Hematopoietic multipotent progenitor cell treated with erythropoietin and hydrocortisone succinate and interleukin-3 and kit ligand, for 17 days (in vitro differentiated cells): ENCODE measurements at places on chromosomes 4 and X.

GRCh38 chrX:46967547-46967946, 55.3 kb downstream of the JADE3 start:
- DNase-seq = no peak

DNA sequence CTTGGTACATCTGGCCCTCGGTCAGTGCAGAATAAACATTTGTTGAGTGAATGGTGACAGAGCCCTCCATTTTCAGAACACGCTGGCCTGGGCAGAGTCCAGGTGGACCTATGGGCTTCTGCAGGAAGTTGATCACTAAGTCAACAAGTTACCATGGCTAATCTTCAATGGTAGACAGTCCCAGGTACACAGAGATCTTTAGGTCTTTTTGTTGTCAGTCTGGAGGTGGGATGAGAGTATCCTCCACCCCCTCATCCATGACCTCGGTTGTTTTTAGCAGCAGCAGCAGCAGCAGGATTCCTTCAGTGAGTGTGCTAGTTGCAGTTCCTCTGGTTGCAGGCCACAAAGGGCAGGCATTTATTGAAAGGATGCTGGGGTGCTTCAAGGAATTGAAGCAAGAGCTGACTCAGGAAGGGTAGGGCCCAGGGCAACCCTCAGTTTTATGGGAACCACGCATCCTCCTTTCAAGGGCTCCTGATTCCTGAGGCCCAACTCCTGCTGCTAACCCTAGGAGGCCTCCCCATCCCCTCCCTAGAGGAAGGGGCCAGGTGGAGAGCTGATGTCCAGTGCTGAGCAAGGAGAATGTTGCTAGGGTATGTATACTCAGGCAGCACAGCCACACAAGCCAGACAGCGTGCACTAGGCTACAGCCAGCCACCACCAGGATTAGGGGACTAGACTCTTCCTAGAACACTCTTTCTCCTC, 1.7 kb upstream of the USP27X start:
- no peak for DNase-seq

- DNase-seq = no peak
Measured at GRCh38 chrX:22338740-22339139, 66.0 kb downstream of the CBLL2 start.

DNA sequence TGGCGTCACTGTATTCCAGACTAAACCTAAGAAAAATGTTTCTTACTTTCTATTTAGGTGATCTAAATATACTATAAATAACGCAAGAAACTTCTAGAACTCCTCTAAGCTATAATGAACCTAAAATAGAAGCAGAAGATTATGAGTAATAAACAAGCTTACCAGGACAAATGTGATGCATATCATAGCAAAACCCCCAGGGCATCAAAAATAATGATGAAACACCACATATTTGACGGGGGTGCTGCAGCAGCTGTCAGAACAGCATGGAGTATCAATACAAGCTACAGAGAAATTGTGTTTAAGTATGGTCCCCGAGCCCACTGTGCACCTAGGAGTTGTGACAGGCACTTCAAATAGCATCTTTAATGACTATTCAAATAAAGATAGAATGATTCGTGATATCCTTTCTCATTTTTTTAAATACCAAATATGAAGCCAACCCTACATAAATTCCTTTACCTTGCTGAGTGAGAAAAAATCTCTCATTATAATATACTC, 337.3 kb downstream of the CENPC start:
- no peak for DNase-seq

- DNase-seq = no peak
Measured at GRCh38 chr4:106426069-106426468, 57.5 kb upstream of the GIMD1 start.

DNA sequence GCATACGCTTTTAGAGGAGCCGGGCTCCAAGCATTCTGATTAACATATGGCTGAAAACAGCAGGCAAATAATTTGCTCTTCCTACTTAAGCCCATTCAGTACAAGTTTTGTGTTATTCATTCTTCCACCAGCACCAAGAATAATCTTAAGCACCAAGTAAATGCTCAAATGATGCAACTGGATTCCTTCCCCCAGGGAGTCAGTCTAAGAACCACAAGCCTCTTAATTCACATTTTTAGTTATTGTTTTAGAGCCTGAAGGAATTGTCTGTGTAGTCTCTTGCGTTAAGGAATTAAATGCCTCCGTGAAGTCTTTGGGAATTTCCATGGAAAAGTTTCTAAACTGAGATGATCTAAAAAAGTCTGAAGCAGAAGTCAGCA, 61.5 kb upstream of the MAGEB2 start:
- DNase-seq = no peak

DNA sequence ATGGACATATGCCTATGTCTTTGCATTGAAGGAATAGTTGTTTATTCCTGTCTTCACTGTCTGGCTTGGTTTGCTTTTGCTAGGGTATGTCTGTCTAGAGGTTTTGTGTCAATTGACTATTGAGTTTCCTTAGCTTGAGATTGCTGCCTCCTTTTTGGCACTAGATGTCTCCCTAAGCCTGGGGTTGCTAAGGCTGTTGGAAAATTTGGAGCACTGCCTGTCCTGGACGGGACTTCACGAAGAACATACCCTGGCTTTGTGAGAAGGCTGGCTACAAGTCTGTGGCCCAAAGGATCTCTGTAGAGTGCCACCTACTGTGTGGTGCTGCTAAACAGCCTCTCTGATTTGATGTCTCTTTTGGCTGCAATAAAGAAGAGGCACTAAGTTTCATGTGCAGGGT, 183.8 kb upstream of the NUDT10 start:
- no peak for DNase-seq

- DNase-seq = no peak
Measured at GRCh38 chr4:1819816-1820215, 26.7 kb downstream of the FGFR3 start.

- DNase-seq = no peak
Measured at GRCh38 chr4:12701384-12701783, 782.8 kb downstream of the RAB28 start.

- no peak for DNase-seq
Measured at GRCh38 chr4:107826421-107826980, 1.8 kb downstream of the SGMS2 start.

DNA sequence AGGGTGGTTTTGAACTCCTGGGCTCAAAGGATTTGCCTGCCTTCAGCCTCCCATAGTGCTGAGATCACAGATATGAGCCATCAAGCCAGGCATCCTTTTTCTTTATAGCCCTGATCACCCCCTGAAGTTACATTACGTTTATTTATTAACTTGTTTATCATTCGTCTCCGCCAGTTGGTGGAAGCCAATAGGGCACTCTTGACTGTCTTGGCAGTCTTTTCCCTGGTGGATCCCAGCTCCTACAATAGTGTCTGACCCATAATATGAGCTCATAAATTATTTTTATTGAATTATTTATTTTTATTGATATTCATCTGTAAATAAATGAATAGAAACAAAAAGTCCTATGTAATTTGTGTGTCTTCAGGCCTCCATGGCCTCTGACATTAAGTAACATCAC, 484.3 kb upstream of the FAT1 start:
- DNase-seq = no peak

DNA sequence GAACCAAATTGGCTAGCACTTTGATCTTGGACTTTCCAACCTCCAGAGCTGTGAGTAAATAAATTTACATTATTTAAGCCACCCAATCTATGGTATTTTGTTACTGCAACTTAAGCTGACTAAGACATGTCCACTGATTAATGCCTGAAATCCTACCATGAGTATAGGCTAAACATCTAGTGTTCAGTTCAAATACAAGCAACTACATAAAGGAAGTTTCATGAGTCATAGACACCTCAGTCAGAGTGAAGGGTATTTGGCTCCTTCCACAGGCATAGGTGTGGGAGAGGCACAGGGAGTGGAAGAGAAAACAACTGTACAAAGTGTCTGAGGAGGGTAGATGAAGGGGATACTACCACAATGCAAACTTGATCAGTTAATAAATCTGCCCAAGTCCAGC, 35.5 kb upstream of the PCDH19 start:
- no peak for DNase-seq

DNA sequence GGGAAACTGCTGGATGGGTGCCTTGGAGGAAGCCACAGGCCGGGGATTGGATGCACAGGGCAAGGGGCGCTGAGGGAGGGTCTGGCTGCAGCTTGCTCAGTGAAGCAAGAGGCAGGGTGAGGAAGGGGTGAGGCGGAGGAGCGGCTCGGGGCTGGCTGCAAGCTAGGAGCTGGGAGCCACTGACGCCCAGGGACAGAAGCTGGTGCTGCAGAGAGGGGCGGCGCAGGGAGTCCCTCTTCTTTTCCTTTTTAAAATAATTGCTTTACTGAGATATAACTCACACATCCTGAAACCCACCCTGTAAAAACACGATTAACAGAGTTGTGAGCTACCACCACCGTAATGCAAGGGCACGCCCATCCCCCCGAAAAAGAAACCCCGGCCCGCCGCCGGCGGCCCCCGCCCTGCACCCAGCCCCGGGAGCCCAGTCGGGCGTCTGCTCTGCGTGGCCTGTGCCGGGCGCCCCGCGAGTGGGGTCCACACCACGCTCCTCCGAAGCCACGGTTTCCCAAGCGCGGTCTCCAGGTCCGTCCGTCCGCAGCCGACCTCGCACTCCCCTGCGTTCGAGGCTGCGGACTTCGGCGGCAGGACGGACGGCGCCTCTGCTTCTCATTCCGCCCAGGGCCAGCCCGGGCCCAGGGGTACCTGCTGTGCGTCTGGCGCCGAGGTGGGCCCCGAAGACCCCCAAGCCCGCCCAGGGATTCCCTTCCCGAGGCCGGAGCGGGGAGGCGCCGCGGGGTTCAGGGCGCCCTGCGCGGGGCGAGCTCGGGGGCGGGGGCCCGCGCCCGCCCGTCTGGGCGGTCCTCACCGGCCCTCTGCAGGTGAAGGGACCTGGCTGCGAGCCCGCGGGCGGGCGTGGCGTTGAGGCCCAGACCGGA, 866 bp upstream of the UVSSA start:
- peak; percentile 10 for DNase-seq

GRCh38 chr4:124396333-124396732, 316.2 kb downstream of the ANKRD50 start:
- no peak for DNase-seq

DNA sequence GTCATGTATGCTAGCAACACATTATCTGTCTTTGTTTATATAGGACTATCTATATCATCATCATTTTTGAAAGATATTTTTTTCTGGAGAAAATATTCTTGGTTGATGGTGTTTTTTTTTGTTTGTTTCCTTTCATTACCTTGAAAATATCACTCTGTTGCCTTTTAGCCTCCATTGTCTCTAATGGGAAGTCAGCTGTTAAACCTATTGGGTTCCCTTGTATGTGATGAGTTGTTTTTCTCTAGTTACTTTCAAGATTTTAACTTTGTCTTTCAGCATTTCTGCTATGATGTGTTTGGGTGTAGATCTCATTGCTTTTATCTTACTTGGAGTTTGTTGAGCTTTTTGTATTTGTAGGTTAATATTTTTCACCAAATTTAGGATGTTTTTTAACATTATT, 124.4 kb downstream of the EDA start:
- no peak for DNase-seq

- DNase-seq = no peak
Measured at GRCh38 chr4:8754634-8755589, 116.7 kb downstream of the HMX1 start.

- no peak for DNase-seq
Measured at GRCh38 chr4:130395871-130396270, 1299.9 kb downstream of the C4orf33 start.

GRCh38 chr4:13580036-13580435, 35.7 kb upstream of the NKX3-2 start:
- DNase-seq = no peak

GRCh38 chr4:142005519-142005918, 369.1 kb downstream of the IL15 start:
- no peak for DNase-seq

- DNase-seq = no peak
Measured at GRCh38 chrX:66918511-66918910, 279.6 kb upstream of the EDA2R start.

DNA sequence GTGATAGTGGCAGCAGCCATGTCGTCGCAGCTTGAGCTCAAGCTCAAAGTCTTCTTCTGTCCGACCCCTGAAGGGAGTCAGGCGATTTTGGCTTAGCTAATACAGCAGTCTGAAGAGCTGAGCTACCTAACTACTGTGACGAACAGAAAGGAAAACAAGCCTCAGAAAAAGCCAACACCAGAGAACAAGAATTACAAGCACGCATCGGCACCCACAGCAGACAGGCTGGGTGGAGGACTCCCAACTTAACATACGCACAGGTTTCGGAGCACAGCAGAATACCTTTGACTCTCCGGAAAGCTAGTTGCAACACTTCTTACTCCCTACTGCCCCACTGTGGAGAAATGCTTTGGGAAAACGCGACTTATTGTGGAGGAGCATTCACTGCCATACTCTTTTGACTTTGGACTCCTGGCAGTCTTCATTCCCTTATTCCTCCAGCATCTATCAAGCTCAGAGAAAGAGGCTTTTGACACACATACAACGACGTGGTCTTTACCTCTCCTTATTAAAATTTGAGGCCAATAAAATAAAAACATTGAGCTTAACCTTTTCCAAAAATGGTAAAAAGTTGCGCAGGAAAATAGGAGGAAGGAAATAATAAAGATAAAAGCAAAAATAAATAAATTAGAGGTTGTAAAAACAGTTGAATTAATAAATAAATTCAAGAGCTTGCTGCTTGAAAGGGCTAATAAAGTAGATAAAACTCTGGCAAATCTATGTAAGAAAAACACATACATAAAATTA, 41.3 kb upstream of the GPC3 start:
- DNase-seq = no peak

GRCh38 chr4:125313497-125313896, 1.3 kb upstream of the FAT4 start:
- peak; percentile 8 for DNase-seq

DNA sequence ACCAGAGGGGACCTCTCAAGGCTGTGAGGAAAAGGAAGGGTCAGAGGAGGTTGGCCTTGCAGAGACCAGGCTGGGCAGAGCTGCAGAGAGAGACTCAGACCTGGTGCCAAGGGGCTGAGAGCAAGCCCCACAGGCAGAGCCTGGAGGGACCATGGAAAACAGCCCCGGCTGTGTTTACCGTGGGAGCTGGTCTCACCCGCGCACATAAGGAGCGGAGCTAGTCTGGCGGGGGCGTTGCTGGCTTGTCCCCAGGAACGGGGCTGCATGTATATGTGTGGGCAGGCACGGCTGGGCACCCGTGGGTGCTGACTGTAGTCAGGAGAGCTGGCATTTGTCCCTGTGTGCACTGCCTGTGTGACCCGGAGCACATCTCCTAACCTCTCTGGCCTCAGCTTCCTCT, 45.7 kb downstream of the C4orf50 start:
- DNase-seq = no peak

DNA sequence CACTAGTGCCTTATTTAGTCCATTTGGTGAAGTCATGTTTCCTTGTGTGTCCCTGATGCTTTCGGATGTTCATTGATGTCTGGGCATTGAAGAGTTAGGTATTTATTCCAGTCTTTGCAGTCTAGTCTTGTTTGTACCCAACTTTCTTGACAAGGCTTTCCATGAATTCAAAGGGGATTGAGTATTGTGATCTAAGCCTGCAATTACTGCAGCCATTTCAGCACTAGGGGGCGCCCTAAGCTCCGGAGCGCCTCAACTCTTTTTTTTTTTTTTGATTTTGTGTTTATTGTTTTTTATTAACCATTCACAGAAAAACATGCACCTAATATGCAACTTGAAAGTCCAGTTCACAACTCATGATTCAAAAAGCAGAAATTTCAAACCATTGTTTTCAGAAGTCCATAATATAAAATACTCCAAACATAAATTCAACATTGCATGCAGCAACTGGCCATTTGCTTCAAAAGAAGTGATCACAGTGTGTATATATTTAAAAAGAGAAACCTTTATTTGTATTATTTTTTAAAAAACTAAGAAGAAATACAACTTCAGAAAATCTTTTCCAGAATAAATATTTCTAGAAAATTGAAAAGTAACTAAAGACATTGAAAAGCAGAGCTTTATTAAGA, 59.2 kb downstream of the PTPN13 start:
- peak; percentile 35 for DNase-seq

- no peak for DNase-seq
Measured at GRCh38 chr4:163273922-163274321, 58.5 kb downstream of the NPY1R start.
